ENCODE measurements at places on chromosomes 7 and 10.
A peak's percentile ranks its signal among the peaks of the same experiment; 100 is the strongest.

DNA sequence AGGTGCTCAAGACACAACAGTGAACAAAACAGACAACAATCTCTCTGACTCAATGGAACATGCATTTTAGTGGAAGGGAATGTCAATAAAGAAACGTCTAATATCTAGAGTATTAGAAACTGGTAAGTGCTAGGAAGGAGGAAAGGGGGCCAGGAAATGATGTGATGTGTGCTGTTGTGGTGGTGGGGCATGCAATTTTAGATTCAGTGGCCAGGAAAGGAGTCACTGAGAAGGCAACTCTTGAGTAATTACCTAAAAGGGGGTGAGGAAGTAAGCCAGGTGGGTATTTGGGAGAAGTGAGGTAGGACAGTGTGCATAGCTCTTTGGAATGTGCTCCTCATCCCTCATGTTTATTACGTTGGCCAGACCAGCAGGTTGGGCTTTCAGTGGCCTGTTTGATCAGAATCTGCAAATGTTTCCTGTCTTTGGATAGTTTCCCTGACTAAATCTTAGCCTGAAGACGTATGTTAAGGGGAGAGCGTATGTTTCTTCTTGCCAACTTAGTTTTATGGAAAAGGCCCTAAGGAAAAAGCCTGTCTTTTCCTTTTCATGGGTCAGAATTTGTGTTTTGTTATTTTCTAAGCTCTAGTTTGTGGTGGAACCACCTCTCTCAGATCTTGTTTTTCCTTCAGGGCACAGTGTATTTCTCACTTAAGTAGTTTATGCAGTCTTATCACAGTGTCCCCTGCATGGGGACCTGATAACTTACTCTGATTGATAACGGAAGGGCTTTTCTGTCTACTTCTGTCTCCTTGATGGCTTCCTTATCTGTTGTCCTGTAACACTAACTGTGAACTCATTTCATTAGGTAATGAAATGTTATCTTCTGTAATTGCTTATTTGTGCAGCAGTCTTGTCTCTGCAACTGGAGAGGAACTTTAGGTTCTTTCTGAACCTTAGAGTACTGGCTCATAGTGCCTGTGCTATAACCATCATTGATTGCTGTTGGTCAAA, 203.7 kb downstream of the AUTS2 start:
- no peak for DNase-seq

- no peak for DNase-seq
Observed at GRCh38 chr10:68496072-68496471, 24.3 kb upstream of the DNA2 start.

GRCh38 chr7:52764492-52765169, 270.8 kb upstream of the POM121L12 start:
- no peak for DNase-seq

DNA sequence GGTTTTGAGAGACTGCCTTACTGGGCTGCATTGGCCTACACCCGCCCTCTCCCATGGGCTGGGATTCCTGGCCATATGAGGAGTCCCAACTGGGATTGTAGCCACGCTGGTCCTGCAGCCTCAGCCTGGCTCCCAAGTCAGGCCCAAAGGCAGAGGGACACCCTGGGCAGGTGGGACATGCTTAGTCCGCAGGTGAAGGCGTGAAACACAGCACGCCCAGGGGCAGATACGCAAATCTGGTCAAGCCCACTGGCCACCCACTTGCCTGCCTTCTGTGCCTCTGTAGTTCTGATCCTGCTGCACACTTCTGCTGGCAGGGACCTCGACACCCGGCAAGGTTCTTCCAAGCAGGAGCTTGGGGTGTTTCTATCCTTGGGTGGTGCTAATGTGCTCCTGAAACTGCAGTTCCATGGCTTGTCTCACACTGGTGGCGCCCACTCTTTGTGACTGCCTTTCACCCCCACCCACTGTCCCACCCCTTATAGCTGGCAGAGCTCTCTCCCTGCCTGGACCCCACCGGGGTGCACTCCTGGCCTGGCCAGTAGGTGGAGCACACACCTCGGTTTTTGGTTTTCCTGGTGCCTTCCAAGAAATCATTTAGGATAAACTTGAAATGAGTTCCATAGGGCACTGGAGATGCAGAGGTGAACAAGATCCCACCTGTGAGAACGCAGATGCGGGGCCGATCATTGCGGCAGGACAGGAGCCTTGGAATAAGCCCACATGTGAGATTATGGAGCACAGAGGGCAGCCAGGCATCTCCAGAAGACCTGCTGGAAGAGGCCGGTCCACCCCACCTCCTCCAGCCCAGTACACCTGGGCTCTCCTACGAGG, 47.9 kb downstream of the MKI67 start:
- DNase-seq, result peak; percentile 18

- DNase-seq, result no peak
Observed at GRCh38 chr7:131787101-131787500, 230.7 kb upstream of the PODXL start.

- no peak for DNase-seq
Observed at GRCh38 chr7:150384406-150385301, 5.5 kb downstream of the ZNF775 start.

- no peak for DNase-seq
Observed at GRCh38 chr7:28939367-28939766, 18.8 kb downstream of the TRIL start.
